ENCODE measurements at places on chromosomes 5 and 9.

- no peak for DNase-seq
Measured at GRCh38 chr5:110909415-110909814, 162.1 kb upstream of the TSLP start.

GRCh38 chr5:132506094-132506692 lies 15.6 kb upstream of the IRF1 start:
- DNase-seq, result no peak

- DNase-seq, result no peak
Measured at GRCh38 chr9:126607731-126608130, 6.0 kb upstream of the LMX1B start.

- no peak for DNase-seq
Measured at GRCh38 chr5:101418713-101419118, 515.6 kb upstream of the ST8SIA4 start.

DNA sequence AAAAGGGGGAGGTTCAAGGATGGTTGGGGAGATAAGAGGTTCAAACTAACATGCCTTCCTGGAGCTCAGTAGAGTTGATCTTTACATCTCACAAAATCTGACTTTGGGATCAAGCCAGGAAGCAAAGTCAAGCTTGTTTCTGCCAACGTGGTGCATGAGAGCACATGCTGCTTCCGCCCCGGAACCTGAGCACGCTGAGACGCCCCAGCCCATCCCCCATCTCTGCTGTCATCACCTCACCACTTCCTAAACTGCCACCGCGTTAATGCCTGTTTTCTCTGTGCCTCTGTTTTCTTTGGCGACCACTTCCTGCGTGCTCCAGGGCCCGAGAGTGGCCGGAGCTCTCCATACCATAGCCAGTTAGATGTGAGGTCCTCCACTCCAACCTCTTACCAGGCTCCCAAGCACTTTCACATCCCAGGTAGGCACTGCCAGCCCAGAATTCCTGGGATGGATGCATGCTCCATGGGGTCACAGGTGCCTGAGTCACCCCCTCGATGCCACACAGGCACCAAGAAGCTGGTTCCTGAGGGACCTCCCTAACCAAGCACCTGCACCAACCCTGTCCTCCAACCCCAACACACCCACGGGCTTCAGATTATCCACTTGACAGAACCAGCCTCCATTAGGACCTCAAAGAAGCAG lies 31.2 kb upstream of the AFAP1L1 start:
- peak; percentile 53 for DNase-seq

GRCh38 chr9:134040176-134040565 lies 14.9 kb downstream of the BRD3OS start:
- DNase-seq, result no peak

DNA sequence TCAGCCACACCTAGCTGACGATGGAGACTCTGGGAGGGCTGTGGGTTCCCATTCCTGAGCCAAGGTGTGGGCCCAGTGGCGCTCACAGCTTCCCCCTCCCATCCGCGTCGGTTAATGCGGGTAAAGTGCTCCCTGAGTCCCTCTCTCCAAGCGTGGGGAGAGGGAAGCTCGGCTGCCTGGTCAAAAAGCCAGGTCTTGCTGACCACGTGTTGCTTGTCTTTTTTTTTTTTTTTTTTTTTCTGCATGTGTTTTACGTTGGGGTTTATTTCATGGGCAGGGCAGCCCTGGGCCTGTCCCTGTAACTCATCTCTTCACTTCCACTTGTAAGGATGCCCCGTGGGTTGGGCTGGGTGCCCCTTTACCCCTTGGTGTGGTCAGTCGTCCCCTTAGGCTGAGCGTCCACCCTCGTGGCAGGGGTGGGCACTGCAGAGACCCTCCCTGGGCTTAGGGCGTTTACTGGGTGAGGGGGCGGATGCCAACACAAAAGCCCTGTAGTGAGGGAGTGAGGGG lies 11.9 kb downstream of the NKD2 start:
- DNase-seq, result no peak

DNA sequence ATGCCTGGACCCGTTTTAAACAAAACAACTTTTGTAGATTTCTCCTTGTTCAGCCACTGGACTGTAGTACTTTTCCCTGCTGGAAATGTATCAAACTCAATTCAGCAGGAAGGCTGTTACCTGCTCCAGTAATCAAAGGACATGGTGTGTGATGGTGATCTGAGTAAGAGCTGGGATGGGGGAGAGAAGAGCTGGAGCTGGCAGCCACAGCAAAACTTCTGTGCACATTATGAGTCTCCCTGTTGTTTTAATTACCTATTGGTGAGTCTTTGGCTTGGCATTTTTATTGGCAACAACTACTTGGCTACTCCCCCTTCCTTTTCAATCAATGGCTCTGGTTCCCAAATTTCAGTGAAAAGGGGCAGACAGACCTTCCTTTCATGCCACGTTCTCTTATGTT lies 9.7 kb downstream of the NREP start:
- no peak for DNase-seq

DNA sequence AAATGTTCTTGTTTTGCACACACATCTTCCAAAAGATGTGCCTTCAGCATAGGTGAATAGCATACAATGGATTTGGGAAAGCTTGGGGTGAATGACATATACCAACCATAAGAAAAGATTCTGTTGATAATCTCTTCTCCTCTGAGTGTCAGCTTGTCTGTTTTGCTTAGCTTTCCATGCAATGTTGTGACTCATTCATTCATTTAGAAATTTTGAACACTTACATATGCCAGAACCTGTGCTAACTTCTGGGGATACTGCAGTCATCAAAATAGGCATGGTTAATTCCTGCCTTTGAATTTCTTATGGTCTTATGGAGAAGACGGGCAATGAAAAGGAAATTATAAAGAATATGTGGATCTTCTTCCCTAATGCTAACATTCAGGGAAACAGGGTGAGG lies 14.1 kb downstream of the ADRB2 start:
- DNase-seq, result no peak

- no peak for DNase-seq
Measured at GRCh38 chr5:88883836-88884607, 1.0 kb upstream of the MEF2C start.

DNA sequence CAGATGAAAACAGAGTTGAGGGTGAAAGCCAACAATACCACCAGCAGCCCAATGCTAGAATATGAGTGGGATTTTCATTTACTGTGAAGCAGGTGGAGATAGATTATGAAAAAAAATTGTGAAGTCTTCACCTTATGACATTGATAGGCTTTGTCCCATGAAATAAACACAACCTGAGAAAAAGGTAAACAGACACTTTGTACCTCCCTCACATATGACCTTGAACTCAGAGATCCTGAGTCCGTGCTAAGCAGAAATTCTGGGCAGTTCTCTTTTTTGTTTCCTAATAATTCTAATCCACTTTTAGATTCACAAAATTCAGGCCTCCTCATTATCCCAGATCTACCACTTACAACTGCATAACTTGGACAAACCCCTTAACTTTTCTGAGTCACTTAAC lies 127.3 kb upstream of the RORB start:
- no peak for DNase-seq

DNA sequence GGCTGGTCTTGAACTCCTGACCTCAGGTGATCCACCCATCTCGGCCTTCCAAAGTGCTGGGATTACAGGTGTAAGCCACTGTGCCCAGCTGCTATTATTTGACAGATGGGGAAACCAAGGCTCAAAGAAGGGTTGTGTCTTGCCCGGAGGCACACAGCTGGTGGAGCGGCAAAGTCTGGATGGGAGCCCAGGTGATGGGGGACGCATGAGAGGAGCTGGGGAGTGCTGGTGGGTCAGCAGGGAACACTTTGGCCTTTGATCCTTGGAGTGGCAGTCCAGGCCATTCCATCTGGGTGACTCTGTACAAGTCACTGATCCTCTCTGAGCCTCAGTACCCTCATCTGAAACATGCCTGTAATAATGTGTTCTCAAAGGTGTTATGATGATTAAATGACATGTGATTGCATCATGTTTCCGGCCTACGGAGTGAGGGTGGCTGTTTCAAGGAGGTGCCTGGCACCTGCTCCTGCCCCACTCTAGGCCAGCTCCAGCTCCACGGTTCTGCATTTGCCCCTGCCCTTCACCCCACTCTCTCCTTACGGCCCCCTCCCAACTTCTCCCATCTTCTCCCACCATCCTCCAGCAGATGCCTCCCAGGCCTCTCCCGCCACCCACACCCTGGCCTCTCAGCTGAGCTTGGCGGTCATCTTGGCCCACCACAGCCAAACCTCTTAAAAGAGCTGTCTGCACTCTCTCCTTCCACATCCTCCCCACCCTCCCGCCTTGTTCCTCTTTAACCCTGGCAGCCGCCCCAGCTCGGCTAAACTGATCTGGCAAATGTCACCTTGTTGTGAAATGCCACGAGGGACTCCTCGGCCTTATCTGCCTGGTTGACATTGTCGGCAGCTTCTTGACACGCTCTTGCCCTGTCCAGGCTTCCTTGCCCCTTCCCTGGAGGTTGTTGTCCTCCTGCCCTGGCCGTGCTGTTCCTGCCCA lies 5.5 kb upstream of the DBN1 start:
- no peak for DNase-seq

DNA sequence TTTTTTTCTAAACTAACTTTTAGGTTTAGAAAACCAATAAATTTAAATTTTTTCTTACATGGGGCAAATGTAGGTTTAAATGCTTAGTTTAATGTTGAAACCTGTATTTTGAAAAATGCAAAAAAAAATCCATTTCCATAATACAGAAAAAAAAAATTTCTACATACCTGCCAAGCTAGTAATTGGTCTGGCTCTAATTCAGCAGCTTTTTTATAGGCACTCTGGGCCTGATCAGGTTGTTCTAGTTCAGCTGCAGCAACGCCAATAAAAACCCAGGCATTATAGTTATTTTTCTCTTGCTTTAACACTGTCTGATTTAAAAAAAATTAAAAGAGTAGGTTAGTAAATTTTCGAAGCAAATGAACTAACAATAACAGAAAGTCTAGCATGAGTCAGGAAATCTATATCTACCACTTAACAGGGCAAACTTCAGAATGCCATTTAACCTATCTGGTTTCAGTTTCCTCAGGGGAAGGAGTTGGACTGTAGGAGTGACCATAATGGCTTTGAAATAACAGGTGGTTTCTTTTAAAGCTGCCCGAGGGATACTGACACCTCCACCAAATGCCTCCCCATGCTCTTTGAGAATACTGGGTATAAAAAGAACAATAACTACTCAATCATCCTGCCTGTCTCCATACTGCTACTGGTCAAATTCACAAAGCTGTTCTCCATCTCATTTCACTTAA lies 11.6 kb downstream of the SKIC3 start:
- no peak for DNase-seq

GRCh38 chr9:109192732-109193361 lies 25.8 kb upstream of the FRRS1L start:
- DNase-seq, result no peak

DNA sequence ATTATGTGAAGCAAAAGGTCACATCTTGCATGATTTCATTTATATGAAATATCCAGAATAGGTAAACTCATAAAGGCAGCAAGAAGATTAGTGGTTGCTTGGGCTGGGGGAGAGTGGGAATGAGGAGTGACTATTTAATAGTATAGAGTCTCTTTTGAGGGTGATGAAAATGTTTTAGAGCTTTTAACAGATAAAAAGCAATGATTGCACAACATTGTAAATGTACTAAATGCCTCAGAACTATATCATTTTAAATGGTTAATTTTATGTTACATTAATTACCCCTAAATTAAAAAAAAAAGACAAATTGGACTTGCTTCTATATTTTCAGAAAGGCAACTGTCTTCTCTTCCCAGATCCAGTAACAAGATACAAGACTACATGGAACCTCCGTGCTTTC lies 21.9 kb upstream of the TTC39B start:
- no peak for DNase-seq

- DNase-seq, result no peak
Measured at GRCh38 chr5:44622331-44622730, 186.4 kb upstream of the MRPS30 start.

GRCh38 chr9:129675620-129676019 lies 10.2 kb downstream of the PRRX2 start:
- DNase-seq, result no peak
